ENCODE measurements at places on chromosomes 6 and 20.
A peak's percentile ranks its signal among the peaks of the same experiment; 100 is the strongest.

- no peak for DNase-seq
These were observed 4.4 kb downstream of the PCIF1 start for GRCh38 chr20:45938727-45939438.

GRCh38 chr6:127475135-127475822, 16.1 kb upstream of the KIAA0408 start:
- DNase-seq: no peak

DNA sequence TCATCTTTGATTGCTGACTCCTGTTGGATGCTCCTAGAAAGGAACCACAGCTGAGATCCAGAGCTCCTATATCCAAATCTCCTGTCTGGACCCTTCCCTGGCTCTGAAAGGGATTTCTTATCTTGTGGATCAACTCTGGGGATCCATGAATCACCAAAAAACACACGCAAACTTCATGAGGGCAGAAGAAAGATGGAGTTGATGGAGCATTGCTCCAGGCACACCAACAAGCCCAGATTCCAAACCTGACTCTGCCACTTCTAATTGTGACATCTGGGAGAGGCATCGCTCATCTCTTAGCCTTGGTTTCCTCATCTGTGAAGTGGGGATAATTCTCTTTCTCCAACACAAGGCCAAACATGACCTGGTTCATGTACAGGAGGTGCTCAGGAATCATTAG, 6.7 kb downstream of the KCNS1 start:
- no peak for DNase-seq

- DNase-seq: no peak
These were observed 2.9 kb downstream of the GID8 start for GRCh38 chr20:62940875-62941274.

- no peak for DNase-seq
These were observed 125.0 kb downstream of the C6orf118 start for GRCh38 chr6:165184192-165184979.

- no peak for DNase-seq
These were observed 262.4 kb upstream of the SUPT3H start for GRCh38 chr6:45640081-45640491.

- DNase-seq: no peak
These were observed 237.2 kb upstream of the ID4 start for GRCh38 chr6:19599796-19600464.

GRCh38 chr20:37992802-37993409, 40.4 kb downstream of the TTI1 start:
- peak; percentile 36 for DNase-seq

GRCh38 chr6:90610301-90610750, 23.5 kb upstream of the MAP3K7 start:
- DNase-seq: no peak

- no peak for DNase-seq
These were observed 18.9 kb upstream of the ROS1 start for GRCh38 chr6:117444600-117444999.

DNA sequence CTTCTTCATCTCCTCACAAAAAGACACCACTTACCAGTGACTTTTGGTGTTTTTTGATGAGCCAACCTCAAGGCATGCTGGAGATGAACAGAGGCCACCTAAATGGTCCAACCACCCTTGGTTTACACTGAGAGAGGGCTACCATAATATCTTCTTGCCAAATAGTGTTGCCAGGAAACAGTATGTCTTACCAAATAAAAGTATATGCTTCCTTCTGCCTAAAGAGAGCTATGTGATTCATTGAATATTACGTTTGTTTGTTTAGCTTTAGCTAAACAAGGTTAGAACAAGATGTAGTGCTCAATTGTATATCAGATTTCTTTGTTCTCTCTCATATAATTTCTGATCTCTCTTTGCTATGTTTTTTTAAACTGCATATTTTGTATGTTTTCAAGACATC, 40.6 kb upstream of the BMP6 start:
- DNase-seq: no peak

GRCh38 chr6:135323202-135323668, 142.1 kb downstream of the MYB start:
- peak; percentile 29 for DNase-seq

GRCh38 chr20:58847463-58847862, 3.2 kb downstream of the GNAS-AS1 start:
- DNase-seq: no peak

DNA sequence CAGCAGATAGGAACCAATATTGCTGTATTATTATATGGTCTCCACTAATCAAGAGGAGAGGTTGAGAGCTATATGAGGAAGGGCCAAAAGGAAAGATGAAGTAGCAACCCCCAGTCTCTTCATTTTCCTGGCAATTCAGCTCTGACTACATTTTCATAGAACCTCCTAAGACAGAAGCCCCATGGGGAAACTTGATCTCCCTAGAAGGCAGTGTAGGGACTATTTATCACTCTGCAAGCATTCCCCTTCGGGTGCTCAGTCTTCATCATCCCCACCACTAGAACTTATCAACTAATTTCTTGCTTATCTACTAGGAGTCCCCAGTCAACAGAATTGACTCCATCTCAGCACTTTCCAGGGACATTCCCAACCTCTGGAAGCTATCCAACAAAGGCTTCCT, 25.5 kb upstream of the ITCH start:
- no peak for DNase-seq

- DNase-seq: no peak
These were observed 1.4 kb downstream of the HEY2 start for GRCh38 chr6:125750692-125751333.

- DNase-seq: no peak
These were observed 43.6 kb downstream of the REPS1 start for GRCh38 chr6:138944412-138944811.

- no peak for DNase-seq
These were observed 42.0 kb downstream of the THEMIS start for GRCh38 chr6:127858727-127859391.

GRCh38 chr20:35055445-35056276, 36.9 kb downstream of the TRPC4AP start:
- no peak for DNase-seq

DNA sequence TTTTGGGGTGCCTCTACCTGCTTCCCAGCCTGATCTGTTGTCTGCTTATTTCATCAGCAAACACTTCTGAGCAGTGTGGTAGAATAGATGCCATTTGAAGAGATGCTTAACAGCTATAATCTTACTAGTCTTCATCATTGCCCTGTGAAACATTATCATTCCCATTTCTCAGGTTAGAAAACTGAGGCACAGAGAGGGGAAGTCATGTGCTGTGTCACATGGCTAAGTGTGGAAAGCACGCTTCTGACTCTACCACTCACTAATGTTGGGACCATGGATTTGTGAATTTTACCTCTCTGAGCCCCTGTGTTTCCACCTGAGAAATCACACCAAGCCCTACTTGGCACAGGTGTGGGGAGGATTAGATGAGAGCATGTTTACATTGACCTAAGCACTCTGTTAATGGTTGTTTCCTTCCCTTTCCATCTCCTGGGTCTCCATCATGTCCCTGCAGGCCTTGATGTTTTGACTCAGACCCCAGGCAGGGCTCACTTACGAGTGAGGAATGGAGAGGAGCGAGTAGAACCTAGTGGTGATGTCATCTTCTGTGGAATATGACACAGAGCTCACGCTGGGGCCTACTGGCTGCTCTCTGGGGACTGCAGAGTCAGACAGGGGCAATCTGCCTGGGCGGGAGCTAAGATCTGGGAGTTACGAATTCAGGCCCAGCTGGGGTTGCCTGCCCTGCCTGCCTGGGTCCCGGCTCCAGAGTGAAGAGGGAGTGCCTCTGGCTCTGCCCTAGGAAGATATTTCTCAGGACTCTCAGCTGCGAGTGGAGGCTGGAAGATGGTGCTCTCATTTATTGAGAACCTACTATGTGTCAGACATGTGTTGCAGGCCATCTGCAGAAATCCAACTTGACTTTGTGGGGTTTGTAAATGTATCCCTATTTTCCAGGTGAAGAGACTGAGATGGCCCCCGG, 64.3 kb downstream of the CDH22 start:
- DNase-seq: no peak

- DNase-seq: no peak
These were observed 451.8 kb downstream of the COL12A1 start for GRCh38 chr6:74753883-74754600.

DNA sequence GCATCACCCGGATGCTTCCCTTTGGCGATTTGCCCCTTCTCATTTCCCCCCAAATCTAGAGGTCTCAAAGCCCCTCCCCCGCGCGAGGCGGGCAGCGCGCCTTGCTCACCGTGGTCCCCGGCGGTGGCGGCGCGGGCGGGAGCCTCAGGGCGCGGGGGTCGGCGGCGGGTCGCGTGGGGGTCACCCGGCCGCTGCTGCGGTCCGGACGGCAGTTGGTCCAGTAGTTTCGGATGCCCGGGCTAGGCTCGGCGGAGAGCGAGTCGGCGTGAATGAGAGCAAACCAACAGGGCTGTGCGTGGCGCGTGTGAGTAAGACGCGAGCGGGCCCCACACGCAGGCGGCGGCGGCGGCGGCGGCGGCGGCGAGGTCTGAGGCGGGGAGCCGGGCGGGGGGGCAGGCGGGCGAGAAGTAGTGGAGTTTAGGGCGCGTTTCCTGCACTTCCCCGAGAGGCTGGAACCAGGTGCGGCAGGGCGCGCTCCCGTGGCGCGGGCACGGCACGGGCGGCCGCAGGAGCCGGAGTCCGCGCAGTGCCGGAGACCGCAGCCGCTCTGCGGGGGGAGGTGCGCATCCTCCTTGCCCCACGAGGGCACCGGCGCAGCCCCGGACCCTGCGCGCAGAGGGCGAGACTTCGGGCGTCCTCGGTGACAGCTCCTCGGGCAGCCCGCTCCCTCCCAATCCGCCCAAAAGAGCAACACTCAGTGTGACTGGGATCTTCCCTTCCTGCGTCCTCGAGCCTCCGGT, 567 bp downstream of the HS3ST5 start:
- peak; percentile 13 for DNase-seq

- no peak for DNase-seq
These were observed 383.9 kb downstream of the PLCB1 start for GRCh38 chr20:8515810-8516435.

DNA sequence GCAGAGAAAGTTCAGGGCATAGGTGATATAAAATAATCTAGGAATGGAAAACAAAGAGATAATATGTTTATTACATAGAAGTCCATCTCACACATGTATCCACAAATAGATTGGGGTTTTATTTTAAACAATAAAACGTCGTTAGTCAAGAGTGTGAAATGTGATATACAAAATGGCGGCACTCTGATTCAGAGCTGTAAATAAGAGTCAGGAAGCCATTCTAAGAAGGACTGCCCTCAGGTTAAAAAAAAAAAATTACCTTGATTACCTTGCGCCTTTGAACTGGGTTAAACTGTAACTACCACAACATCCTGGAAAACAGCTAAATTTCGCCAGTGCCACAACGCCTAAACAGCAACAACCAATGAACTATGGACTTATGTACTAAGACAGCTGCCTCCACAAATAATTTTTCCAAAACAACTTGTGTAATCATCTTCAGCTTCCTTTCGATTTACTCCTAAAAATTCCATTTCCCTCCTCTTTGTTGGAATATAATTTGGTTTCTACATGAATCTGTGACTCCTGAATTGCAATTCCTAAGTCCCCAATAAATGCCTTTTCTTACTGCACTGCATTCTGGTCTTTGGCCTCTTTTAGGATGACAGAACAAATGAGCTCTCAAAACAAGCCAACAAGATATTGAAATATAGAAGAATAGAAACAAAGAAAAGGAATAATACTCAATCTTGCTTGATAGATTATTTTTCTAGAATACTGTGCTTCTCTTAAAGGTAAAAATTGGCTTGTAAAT, 1019.5 kb upstream of the MAP3K7 start:
- no peak for DNase-seq

- DNase-seq: no peak
These were observed 369.4 kb upstream of the CITED2 start for GRCh38 chr6:139743664-139744437.

DNA sequence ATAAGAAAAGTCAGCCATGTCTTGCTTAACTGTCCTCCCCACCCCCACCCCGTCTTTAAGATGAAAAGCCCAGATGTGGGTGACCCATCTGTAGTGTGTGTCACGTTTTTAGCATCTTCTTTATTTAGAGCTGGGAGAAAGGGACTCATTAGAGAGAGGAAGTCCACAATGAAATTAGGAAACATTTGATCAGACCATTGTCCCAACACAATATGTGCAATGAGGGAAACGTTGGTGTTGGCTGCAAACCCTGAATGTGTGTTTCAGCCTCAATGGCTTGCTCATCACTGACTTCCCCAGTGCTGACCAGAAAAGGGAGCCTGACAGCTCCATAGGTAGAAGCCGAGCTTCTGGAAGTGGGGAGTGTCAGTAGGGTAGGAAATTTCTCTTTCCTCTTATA, 475.7 kb downstream of the CD83 start:
- no peak for DNase-seq

DNA sequence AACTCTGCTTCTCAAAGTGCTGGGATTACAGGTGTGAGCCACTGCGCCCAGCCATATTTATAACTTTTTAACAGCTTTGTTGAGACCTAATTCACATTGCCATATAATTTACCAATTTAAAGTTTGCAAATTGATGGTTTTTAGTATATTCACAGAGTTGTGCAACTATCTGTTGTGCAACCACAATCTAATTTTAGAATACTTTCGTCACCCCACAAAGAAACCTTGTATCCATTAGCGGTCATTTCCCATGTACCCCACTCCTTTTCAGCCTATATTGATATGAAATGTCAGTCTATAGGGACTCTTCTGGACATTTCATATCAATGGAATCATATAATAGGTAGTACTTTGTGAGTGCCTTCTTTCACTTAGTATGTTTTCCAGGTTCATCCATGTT, 55.8 kb downstream of the FOXO3 start:
- DNase-seq: no peak

DNA sequence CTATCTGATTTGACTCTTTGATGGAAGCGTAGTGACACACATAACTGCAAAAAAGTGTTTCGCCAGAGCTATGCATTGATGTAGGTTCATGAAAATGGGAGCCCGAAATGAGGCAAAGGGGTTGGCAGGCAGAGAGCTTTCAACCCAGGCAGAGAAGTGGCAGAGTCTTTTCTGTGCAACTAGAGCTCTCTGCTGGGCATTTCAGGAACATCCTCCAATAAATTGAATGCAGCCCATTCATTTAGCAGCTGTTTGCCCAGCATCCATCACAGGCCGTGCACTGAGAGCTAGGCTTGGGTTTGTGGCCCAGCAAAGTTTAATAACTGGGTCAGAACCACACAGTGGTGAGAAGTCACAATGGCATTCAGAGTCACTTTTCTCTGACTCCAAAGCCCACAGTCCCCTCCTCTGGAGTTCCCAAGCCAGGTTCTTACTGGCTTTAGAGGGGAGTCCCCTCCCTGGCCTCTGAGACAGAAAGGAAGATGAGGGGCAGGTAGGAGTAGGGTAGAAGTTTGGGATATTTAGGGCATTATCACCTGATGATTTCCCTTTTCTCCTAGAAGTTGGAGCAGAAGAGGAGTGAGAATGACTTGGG, 31.8 kb upstream of the ELMO2 start:
- no peak for DNase-seq
